ENCODE measurements at places on chromosomes 12 and 14.
A peak's percentile ranks its signal among the peaks of the same experiment; 100 is the strongest.

DNA sequence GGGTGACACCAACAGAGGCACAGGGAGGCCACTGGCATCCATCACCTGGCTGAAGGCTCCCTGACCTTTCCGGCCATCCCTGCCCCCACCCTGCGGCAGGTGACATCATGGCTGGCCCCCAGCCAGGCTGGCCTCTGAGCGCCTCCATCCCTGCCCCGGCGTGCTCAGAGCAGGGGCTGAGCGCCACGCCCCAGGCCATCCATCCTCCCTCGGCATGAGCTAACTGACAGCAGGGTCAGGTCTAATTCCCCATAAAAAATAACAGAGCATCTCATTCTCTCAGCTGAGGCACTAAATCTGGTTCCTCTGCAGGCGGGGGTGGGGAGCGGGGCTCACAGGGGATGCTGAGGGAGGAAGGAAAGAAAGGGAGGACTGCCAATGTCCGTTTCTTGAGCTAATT lies 50.7 kb downstream of the PRIMA1 start:
- H3K27ac ChIP-seq: no peak overlapping the region
- H3K27me3 ChIP-seq: peaks cover 13% of the 10 kb centered on the region
- no peak for DNase-seq
- no peaks in the 10 kb centered on the region for H3K36me3 ChIP-seq

- H3K4me3 ChIP-seq: no peak overlapping the region
- DNase-seq: no peak
- no peaks in the 10 kb centered on the region for H3K4me1 ChIP-seq
- no peak overlapping the region for H3K27ac ChIP-seq
- H3K27me3 ChIP-seq: no peaks in the 10 kb centered on the region
- no peaks in the 10 kb centered on the region for H3K36me3 ChIP-seq
Measured at GRCh38 chr12:19759227-19759626, 319.9 kb downstream of the AEBP2 start.

GRCh38 chr12:57803319-57803893 lies 15.1 kb downstream of the AVIL start:
- H3K27ac ChIP-seq: no peak overlapping the region
- peaks cover 2% of the 10 kb centered on the region for H3K27me3 ChIP-seq
- H3K4me3 ChIP-seq: no peak overlapping the region
- DNase-seq: peak; percentile 72

DNA sequence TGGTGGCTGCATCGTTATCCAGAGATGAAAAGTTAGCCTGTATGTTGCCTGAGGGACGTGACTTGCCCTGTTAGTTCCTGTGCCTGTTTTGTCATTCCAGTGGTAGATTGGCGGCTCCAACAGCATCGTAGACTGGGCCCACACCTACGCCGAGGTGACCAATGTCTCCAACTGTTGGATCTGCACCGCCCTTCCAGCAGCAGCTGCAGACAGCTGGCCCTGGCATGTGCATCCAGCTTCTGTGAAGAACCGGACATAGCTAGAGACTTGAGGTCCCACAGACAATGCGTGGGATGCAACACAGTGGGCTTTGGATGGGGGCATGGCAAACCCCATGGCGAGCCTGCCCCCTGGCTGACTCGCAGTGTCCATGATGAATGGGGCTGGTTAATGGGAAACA lies 93.0 kb upstream of the TMPO start:
- H3K36me3 ChIP-seq: no peaks in the 10 kb centered on the region

DNA sequence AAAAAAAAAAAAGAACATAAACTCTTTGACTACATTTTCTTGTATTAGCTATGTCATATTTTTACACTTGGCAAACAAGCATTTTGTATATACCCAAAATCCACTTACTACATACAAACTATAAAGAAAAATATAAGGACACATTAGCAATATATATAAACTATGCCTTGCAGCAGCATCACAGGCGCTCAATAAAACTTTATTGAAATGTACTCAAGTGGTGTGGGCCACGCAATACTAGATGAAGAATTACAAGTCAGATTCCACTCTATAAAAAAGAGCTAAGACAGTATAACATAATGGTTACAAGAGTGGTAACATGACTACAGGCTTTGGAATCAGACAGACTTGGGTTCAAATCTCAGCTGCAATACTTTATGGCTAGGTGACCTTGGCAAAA lies 3.1 kb upstream of the AP4S1 start:
- no peak overlapping the region for H3K4me3 ChIP-seq
- peaks cover 14% of the 10 kb centered on the region for H3K4me1 ChIP-seq
- peaks cover 6% of the 10 kb centered on the region for H3K27me3 ChIP-seq
- DNase-seq: no peak
- no peaks in the 10 kb centered on the region for H3K36me3 ChIP-seq

DNA sequence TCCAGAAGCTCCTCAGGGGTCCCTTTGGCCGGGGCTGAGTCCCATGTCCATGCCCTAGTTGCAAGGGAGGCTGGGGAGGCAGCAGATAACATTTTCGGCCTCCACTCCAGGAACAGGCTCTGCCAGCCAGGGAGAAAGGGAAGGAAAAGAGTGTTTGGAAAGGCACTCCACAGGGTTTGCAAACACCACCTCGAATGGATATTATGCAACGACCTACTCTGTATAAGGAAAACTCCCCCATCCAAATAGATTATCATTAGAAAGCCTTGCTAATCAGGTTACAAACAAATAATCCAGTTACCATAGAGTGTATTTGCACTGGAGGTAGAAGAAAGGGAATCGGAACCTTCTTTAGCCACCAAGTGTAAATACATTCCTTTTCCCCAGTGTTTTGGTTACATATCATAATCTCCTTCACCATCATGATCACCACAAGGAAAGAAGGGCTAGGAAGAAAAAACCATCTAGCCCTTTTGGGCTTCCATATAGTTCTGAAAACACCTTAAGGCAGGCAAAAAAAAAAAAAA lies 40.4 kb downstream of the TMCC3 start:
- H3K4me3 ChIP-seq: no peak overlapping the region
- no peak for DNase-seq
- H3K36me3 ChIP-seq: peaks cover 4% of the 10 kb centered on the region
- H3K27me3 ChIP-seq: no peaks in the 10 kb centered on the region
- H3K27ac ChIP-seq: no peak overlapping the region

All from glutamatergic neuron (in vitro differentiated cells).